ENCODE measurements at places on chromosomes 6 and 20.

DNA sequence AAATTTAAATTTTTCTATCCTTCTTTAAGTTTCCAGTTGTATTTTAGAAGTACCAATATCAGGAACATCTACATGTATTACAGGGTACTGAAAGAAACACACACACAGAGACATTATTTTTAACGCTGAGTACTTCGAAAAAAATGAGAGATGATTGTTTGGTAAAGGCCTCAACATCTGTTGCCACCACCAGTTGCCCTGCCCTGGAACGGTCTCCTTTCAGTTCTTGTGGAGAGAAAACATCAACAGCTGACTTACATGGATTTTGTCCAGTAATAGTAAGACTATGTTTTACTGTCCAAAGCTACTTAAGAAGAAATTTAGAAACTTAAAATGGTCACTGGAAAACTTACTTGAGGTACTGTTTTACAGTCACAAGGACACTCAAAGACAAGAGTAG, 16.7 kb downstream of the HMGCLL1 start:
- no peak for DNase-seq

DNA sequence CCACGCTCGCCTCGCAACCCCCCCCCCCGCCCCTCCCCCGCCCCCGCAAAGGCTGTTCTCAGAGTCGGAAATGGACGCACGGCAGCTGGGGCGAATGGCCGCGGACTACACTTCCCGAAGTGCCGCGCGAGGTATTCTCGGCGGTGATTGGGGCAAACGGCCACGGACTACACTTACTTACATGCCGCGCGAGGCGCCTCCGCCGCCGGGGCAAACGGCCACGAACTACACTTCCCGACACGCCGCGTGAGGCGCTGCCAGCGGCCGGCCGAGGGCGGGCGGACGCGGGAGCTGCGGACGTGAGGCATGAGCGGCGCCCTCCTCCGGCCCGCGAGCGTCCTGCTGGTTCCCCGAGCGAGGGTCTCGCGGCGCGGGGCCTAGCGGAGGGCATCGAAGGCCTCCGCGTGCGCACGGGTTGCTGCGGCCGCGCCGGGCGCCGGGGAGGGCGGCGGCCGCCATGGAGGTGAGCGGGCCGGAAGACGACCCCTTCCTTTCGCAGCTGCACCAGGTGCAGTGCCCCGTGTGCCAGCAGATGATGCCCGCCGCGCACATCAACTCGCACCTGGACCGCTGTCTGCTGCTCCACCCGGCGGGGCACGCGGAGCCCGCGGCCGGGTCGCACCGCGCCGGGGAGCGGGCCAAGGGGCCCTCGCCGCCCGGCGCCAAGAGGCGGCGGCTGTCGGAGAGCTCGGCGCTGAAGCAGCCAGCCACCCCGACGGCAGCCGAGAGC, at the start of gene WRNIP1:
WRNIP1 (plus strand) TSS at position 228 of the 730 bp plus-strand sequence; CDS start at position 458, 230 bp downstream.
- DNase-seq = peak; percentile 99

GRCh38 chr20:16552015-16552414, 21.2 kb downstream of the KIF16B start:
- DNase-seq = no peak

GRCh38 chr6:34132486-34133185, 13.3 kb downstream of the GRM4 start:
- DNase-seq = peak; percentile 36

DNA sequence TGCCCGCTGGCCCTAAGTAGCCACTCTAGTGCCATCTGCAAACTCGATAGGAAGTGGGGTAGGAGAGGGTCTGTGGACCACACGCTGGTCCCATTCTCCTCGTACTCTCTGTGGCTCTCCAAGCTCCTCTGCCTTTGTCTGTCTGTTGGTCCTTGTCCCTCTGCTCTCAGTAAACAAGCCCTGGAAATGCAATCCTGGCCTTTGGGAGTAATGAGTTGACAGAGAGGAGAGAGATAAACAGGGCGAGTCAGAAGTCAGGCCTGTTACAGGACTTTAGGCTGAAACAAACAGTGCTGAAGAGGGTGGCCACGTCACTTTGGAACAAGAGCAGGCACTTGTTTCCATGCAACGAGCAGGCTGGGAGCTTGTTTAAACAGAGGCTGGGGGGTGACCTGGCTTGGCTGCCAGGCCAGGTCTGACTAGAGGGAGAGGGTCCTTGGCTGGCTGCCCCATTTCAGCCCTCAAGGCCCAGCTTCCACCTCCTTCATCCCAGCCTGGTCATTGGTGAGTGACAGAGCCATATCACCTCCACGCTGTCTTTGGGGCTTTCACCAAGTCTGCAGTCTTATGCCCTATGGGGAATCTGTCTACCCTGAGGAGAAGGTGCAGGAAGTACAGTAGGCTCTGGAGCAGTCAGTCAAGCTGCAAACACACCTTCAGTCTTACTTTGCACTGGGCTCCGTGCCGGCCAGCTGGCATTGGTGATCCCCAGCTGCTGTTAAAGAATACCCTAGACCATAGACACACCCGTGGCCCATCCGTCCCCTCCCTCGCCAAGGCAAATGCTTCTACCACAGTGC, 22.6 kb downstream of the FOXP4 start:
- peak; percentile 57 for DNase-seq

GRCh38 chr20:37190354-37191112, 11.2 kb upstream of the MROH8 start:
- DNase-seq = no peak

DNA sequence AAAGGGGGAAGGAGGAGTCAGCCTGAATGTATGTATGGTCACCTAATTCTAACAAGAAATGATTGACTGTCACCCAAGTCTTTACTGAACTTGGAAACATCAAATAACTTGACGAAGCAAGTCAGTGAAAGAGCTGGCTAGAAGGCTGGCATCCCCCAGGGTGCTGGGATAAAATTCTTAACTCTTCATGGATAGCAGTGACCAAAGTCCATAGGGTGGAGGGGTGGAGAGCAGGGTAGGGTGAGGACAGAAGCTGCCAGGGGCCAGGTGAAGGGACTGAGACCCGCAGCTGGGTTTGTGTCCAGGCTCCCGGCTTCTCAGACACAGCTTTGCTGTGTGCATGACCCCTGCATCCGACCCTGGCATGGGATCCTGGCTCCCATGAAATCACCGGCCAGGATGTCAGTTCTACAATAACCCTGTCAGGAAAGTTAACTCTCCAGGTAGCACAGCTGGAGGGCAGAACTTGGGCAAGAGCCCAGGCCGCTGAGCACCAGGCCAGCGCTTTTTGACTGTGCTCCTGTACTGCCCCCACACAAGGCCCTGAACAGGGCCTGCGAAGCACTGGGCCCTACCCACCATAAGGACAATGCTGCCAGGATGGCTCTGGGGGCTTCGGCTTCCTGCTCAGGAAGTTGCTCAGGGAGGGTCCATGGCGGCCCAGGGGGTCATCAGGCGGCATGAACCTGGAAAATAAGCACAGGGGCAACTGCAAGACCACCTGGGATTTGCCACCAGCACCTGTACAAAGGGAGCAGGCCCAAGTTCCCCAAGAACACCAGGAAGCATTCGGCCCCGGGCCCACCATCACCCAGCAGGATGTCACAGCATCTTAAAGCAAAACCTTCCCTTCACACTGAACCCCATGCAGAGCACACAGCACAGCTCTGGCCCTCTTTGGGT, 32.5 kb downstream of the ZC3H12D start:
- DNase-seq = no peak

GRCh38 chr6:113558966-113559365, 298.2 kb upstream of the MARCKS start:
- DNase-seq = peak; percentile 8

DNA sequence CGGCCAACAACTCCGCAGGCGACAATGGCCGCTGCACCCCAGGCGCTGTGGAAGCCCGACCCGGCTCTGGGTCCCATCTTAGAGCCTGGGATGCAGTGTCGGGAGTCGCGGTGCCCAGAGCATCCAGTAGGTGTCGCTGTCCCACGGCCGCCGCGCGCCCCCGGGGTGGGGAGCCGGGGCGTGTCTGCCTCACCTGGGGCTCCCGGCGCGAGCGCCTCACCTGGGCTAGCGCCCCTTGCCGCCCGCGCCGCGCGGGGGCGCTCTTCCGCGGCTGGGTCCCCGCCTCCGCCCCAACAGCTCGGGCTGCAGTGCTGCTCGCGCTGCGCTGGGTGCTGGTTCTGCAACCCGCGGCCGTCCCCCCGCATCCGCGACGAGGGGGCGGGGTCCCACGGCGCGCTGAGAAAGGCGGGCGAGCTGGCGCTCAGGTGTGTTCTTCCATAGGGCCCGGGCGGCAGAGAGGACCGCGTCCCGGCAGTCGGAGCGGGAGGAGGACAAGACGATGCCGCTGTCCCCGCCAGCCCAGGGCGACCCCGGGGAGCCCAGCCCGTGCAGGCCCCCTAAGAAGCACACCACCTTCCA, at the start of gene CRYBG1:
CRYBG1 (plus strand) TSS at position 308 of the 579 bp plus-strand sequence; CDS start at position 500, 192 bp downstream.
- DNase-seq = peak; percentile 43

- DNase-seq = no peak
Observed at GRCh38 chr20:51889466-51889865, 87.1 kb upstream of the SALL4 start.

DNA sequence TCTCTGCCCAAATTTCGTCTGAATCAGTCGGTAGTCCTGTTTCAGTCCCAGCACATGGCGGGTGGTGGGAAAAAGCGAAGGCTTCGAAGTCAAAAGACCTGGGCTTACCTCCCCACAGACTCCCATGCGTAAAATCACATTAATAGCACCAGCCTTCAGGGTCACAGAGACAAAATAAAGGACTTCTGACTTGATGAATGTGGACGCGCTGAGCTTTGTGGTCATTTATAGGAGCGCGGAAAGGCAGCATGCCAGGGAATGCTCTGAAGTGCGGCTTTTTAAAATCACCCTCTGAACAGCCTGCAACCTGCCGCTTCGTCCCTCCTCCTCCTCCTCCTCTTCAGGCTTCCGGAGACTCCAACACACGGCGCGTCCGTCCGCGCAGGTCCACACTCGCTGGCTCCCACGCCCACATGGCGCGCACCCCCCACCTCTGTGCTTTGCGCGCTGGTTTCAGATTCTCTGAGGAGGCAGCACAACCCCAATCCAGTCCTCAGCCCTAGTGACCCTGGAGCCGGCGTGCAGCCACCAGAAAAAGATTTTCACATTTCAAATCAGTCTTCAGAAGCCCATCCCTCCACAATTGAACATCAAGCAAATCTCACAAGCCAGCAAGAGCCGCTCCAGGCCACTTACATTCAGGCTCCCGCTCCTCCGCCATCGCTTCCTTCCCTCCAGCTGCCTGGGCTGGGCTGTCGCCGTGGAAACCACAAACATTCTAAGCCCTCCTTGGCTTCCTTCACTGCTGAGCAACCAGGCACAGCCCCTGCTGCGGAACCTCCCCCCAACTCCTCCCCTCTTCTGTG, at the start of gene C6orf118:
C6orf118 (minus strand) TSS at position 680 of the 806 bp plus-strand sequence; CDS start at position 661, 19 bp downstream.
- DNase-seq = peak; percentile 84

Data from right lung (tissue), 10 donors.